ENCODE measurements at places on chromosomes 7 and 10.

- DNase-seq: no peak
These were observed 97.0 kb downstream of the NPSR1 start for GRCh38 chr7:34755008-34755407.

GRCh38 chr10:73634421-73634820 is 6.9 kb downstream of the MYOZ1 start:
- no peak for DNase-seq

GRCh38 chr7:898855-899681 is 22.7 kb downstream of the GET4 start:
- DNase-seq: no peak

DNA sequence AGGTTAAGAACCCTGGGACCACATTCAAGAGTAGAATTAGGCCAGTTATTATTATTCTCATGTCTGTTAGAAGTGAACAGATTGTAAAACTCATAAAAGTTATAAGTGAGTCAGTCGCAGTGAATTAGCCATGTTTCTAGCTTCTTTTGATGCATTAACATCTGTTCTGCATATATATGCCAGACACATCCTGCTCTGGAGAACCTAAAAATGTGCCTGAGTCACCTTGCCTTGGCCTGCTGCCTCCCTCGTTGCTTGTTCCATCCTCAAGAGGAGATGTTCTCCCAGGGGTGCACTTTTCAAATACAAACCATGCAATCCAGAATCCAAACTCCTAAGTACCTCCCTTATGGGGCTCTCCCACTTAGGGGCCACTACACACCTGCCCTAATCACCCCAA is 14.8 kb downstream of the TSPAN12 start:
- peak; percentile 7 for DNase-seq

- DNase-seq: no peak
These were observed 302.8 kb upstream of the AOAH start for GRCh38 chr7:37027104-37027503.

GRCh38 chr10:35554461-35555056 is 50.6 kb upstream of the GJD4 start:
- DNase-seq: no peak

DNA sequence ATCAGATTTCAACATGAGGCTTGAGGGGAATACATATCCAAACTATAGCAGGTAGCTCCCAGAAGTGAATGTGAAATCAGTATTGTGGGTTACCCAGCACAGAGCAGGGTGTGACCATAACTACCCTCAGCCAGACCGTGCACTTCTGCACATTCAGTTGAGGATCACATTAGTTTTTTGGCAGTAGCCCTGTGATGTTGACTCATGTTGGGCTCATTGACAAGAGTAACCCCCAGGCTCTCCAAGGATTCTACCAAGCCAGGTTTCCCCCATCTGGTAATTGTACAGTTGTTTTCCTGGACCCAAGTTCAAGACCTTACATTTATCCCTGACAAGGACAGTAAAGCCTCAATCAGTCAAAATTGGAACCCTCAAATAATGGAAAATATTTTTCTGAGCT is 11.7 kb upstream of the CPA4 start:
- DNase-seq: peak; percentile 82

DNA sequence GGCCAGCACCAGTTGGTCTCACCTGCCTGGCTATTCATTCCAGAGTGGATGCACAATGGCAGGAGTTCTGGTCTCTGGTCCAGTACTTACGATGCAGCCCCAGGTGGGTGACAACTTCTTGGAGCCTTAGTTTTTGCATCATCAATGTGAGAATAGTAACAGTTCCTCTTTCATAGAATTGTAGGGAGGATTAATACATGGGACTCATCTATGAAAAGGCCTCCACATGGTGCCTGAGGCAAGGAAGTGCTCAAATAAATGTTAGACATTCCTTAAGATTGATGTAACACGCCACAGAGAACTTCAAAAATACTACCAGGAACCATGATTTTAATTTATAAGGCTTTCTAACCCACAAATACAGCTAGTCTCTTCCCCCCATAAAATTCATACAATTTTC is 120.1 kb upstream of the CHST15 start:
- DNase-seq: no peak

GRCh38 chr7:108480311-108480710 is 24.1 kb upstream of the NRCAM start:
- no peak for DNase-seq

DNA sequence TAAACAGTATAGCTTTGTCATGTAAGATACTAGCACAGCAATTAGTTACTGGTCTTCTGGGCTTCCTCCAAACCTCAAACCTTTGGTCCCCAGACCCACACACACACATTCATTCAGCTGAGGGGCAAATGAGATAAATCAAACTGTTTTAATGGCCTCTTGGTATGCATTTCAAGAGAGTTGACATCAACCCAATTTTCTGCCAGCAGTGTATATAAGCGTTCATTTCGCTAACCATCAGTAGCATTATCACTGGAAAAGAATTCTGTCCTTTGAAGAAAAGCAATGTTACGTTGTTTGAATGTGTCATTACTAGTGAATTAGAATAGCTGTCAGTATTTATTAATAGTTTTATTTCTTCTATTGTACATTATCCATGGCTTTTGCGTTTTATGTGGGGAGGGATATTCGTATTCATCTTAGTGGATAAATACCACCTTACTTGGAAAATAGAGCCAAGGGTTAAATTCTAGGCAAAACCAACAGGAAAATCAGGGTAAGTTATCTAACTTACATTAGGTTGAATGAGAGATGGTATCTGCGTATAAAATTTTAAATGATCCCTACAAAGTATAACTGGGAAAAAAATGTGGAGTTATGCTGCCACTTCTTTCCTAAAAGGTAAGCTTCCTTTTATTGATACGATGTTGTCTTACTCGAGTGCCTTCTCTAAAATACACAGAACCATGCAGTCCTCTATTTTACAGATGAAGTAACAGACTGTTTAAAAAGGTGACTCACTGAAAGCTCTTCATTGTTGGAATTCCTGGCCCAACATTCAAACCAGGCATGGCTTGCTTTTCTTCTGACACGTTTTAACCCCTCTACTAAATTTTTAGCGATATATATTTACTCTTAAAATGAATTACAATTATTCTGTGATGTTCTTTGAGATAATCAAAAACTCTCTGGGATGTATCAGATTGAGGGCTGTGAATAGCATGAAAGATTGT is 2.0 kb upstream of the ZMYND11 start:
- peak; percentile 72 for DNase-seq

Data from astrocyte of the spinal cord (primary cell).